ENCODE measurements at places on chromosomes 11 and 22. TPM values are rescaled to one million over a fixed set of nuclear protein-coding genes. Genes with fewer than 3 reads are reported as not detected.

GRCh38 chr11:112004389-112004788 is 20.8 kb upstream of the DLAT start:
- no peaks in the 10 kb centered on the region for H3K4me1 ChIP-seq
- no peak for DNase-seq
- H3K27ac ChIP-seq, result no peak overlapping the region
- no peak overlapping the region for H3K4me3 ChIP-seq
- no peaks in the 10 kb centered on the region for H3K36me3 ChIP-seq

DNA sequence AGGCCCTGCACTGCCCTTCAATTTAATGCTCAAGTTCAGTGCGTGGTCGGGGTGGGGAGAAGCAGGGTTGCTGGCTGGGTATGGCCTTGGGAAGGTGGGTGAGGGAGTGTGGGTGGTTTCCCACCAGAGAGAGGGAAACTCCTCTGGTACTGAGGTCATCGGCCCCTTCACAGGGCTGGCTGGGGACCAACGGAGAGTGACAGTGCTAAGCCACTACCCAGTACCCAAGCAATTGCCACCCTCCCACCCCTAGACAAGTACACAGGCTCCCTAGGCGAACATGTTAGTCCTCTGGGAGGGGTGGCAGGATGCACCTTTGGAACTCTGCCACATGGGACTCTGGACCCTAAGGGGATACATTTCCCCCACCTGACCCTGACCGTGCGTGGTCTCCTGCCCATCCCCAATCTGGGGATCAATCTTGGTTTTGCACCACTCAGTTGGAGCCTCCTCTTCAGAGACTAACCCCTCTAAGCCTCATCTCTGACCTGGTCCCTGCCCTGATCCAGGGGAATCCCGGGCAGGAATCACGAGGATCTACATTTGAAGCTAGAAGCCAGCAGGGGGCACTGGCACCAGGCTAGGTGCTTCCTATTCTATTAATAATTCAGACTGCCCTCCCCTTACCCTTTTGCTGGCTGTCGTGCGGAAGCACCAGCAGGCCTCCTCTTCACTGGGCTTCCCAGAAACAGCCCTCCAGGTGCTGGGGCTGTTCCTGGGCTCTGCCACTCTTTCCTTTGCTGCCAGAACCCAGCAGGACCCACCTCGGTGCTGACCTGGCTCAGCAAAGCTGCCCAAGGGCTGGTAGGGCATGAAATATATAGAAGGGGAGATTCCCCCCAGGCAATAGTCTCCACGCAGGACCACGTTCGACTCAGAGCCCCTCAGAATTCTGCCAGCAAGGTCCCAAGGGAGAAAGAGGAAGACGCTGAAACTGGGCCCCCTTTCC is 377.7 kb downstream of the TENM4 start:
- H3K4me3 ChIP-seq, result no peak overlapping the region
- H3K27me3 ChIP-seq, result peaks cover 2% of the 10 kb centered on the region
- H3K27ac ChIP-seq, result no peak overlapping the region
- H3K4me1 ChIP-seq, result no peaks in the 10 kb centered on the region

GRCh38 chr11:24070435-24070834 is 426.4 kb upstream of the LUZP2 start:
- no peak overlapping the region for H3K27ac ChIP-seq
- no peaks in the 10 kb centered on the region for H3K27me3 ChIP-seq
- H3K4me1 ChIP-seq, result no peaks in the 10 kb centered on the region

- peaks cover 50% of the 10 kb centered on the region for H3K36me3 ChIP-seq
- peak overlapping the region; percentile 80 for H3K4me3 ChIP-seq
- H3K27me3 ChIP-seq, result no peaks in the 10 kb centered on the region
- peaks cover 74% of the 10 kb centered on the region for H3K4me1 ChIP-seq
Observed at GRCh38 chr11:35144136-35144741, 5.3 kb downstream of the CD44 start.

DNA sequence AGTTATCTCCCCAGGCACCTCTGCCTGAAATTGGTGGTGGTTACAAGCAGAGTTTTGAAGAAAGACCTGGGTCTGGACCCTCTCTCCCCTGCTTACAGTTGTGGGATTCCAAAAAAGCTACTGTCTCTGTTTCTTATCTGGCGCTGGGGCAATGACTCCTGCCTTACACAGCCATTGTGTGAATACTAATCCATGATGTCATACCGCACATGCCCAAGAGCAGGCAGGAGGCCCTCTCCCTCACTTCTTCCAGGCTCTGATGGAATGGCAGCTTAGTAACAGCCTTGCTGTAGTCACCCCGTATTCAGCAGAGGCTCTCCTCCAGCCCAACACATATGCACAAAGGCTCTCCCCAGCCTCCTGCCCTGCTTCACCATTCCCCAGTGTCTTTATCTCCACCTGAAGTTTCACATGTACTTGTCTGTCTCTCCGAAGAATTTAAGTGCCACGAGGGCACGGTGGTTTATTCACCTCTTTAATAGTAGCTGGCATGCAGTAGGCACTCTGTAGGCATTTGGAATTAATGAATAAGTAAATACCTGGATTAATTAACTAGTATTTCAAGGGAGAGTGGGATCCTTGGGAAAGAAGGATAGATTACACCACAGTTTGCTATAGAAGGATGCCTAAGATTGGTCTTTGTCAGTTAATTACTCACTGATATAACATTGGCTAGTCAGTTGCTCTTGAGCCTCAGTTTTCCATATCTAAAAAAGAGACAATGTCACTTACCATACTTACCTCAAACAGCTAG is 165.6 kb downstream of the ETS1 start:
- H3K27ac ChIP-seq, result no peak overlapping the region
- H3K4me1 ChIP-seq, result peaks cover 35% of the 10 kb centered on the region
- DNase-seq, result no peak

GRCh38 chr11:37184326-37184725 is 586.3 kb upstream of the RAG2 start:
- no peaks in the 10 kb centered on the region for H3K36me3 ChIP-seq
- H3K27ac ChIP-seq, result no peak overlapping the region
- no peaks in the 10 kb centered on the region for H3K27me3 ChIP-seq
- no peaks in the 10 kb centered on the region for H3K4me1 ChIP-seq

GRCh38 chr22:29311464-29312217 is 3.9 kb downstream of the RASL10A start:
- peaks cover 33% of the 10 kb centered on the region for H3K27me3 ChIP-seq
- peaks cover 1% of the 10 kb centered on the region for H3K36me3 ChIP-seq
- DNase-seq, result peak; percentile 39
- H3K27ac ChIP-seq, result no peak overlapping the region
- H3K4me1 ChIP-seq, result peaks cover 28% of the 10 kb centered on the region

GRCh38 chr22:41834005-41834944 is 1.4 kb downstream of the SREBF2 start:
- no peak for DNase-seq
- H3K27me3 ChIP-seq, result no peaks in the 10 kb centered on the region
- peaks cover 39% of the 10 kb centered on the region for H3K4me1 ChIP-seq
- peak overlapping the region; percentile 97 for H3K4me3 ChIP-seq

- no peaks in the 10 kb centered on the region for H3K27me3 ChIP-seq
- H3K4me1 ChIP-seq, result peaks cover 2% of the 10 kb centered on the region
- no peaks in the 10 kb centered on the region for H3K36me3 ChIP-seq
- H3K4me3 ChIP-seq, result no peak overlapping the region
- no peak overlapping the region for H3K27ac ChIP-seq
- no peak for DNase-seq
Observed at GRCh38 chr22:43042101-43042780, 27.3 kb upstream of the PACSIN2 start.

DNA sequence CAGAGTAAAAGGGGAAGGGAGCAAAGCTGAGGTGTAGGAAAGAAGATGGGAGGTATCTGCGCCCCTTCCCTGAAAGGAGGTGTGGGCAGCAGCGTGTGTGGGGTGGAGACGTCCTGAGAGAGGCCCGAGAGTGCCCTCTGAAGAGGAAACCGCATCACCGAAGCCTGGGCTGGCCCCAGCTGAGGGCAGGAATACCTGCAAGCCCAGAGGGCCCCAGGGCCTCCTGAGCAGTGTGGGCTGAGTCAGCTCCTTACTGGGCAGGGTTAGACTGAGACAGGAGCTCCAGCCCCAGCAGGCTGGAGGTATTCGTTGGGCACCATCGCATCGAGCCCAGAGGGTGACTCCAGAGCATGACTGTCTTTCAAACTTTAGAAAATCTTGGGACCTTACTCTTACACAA is 534.0 kb upstream of the B3GAT1 start:
- H3K4me3 ChIP-seq, result no peak overlapping the region
- H3K4me1 ChIP-seq, result no peaks in the 10 kb centered on the region
- no peak for DNase-seq
- no peaks in the 10 kb centered on the region for H3K36me3 ChIP-seq
- no peak overlapping the region for H3K27ac ChIP-seq

GRCh38 chr11:103484545-103484944 is 375.3 kb downstream of the DYNC2H1 start:
- no peaks in the 10 kb centered on the region for H3K27me3 ChIP-seq
- H3K4me3 ChIP-seq, result no peak overlapping the region
- peaks cover 4% of the 10 kb centered on the region for H3K4me1 ChIP-seq
- H3K36me3 ChIP-seq, result no peaks in the 10 kb centered on the region
- no peak for DNase-seq

GRCh38 chr11:69376155-69377028 is 82.4 kb downstream of the MYEOV start:
- H3K27me3 ChIP-seq, result no peaks in the 10 kb centered on the region
- H3K4me1 ChIP-seq, result no peaks in the 10 kb centered on the region
- no peaks in the 10 kb centered on the region for H3K36me3 ChIP-seq
- H3K27ac ChIP-seq, result no peak overlapping the region
- DNase-seq, result peak; percentile 14
- H3K4me3 ChIP-seq, result no peak overlapping the region

- H3K27me3 ChIP-seq, result peaks cover under 1% of the 10 kb centered on the region
- no peak overlapping the region for H3K27ac ChIP-seq
- no peak overlapping the region for H3K4me3 ChIP-seq
- no peaks in the 10 kb centered on the region for H3K36me3 ChIP-seq
- H3K4me1 ChIP-seq, result no peaks in the 10 kb centered on the region
Observed at GRCh38 chr22:26035523-26035922, 133.7 kb upstream of the SEZ6L start.

DNA sequence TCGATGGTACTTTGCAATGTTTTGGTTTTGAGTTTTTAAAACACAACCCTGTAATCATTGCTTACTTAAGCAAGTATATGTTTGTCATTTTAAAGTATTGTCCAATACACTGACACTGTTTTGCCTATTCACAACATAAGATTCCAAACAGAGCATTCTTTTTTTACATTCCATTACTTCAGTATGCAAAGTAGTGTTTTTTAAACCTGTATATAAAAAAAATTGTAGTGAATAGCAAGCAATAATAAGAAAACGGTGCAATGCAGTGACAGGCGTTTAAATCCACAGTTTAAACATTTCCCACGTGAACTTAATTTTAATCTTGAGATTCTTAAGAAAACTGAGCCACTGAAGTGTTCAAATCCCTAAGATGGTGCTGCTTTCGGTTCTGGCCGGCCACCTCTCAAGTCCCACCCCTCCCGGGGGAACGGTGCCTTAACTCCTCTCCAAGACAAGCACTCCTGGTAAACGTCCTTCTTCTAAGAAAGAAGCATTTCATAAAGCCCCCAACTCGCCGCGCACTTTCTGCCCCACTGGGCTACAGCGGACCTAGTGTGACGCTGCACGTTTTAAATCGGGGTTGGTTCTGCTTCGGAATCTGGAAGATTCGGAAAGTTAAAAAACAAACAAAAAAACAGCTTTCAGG is 2.9 kb downstream of the PGR start:
- peaks cover 3% of the 10 kb centered on the region for H3K4me1 ChIP-seq
- H3K36me3 ChIP-seq, result no peaks in the 10 kb centered on the region

DNA sequence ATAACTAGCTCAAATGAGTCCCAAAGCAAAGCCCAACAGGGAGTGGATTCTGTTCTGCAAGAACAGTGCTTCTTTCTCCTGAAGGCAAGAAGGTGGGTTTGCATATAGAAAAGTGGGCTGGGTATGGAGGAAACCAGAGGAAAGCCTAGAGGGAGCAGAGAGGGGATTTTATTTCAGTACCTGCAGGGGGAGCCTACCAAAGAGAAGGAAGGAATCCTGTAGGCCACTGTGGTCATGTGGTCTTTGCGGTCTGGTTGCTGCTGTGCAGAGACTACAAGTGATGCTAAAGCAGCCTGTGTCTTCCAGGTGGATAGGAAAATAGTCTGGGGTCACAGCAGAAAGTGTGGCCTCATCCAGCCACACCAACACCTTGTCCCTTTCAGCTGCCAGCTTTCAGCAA is 33.2 kb upstream of the ZBTB16 start:
- DNase-seq, result peak; percentile 47
- H3K27me3 ChIP-seq, result peaks cover 25% of the 10 kb centered on the region
- no peak overlapping the region for H3K4me3 ChIP-seq
- no peak overlapping the region for H3K27ac ChIP-seq
- no peaks in the 10 kb centered on the region for H3K36me3 ChIP-seq

DNA sequence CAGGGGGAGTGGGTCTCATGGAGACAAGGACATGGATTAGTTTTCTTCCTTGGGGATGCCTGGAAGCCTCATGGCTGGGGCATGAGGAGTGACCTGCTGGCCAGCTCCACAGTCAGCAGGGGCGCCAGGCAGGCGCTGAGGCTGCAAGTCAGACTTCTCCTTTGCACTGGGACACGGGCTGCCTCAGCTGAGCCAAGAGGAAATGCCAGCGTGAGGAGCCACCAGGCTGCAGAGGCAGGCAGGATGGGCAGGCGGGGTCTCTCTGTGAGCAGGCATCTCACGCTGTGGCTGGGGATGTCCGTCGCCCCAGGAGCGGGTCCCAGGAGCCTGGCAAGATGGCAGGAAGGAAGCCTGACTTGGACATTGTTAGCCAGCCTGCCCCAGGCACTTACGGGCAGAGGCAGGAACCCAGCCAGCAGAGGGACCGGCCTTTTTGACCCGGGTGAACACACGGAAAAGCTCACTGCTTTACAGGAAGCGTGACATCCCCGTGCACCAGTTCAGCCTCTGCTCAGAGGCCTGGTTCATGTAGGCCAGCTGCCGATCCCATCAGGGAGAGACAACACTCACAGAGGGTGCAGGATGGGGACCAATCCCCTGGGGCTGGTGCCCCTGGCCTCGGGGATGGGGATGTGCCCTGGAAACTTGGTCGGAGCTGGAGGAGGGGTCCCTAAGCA is 10.2 kb downstream of the GNB1L start:
- DNase-seq, result peak; percentile 55
- no peaks in the 10 kb centered on the region for H3K27me3 ChIP-seq
- peaks cover 10% of the 10 kb centered on the region for H3K36me3 ChIP-seq
- peaks cover 17% of the 10 kb centered on the region for H3K4me1 ChIP-seq

- H3K27ac ChIP-seq, result no peak overlapping the region
- peak overlapping the region; percentile 82 for H3K4me3 ChIP-seq
- peaks cover 46% of the 10 kb centered on the region for H3K27me3 ChIP-seq
- peaks cover 9% of the 10 kb centered on the region for H3K4me1 ChIP-seq
Observed at GRCh38 chr11:11620921-11621572, 758 bp downstream of the GALNT18 start.

LIPT2 gene
- 6.7 TPM for total RNA-seq

C22orf31 gene
- not detected for total RNA-seq

KIRREL3 gene
- not detected for total RNA-seq

LGALS12 gene
- total RNA-seq, result not detected

EXPH5 gene
- total RNA-seq, result 2.5 TPM

ZNF202 gene
- total RNA-seq, result 14.9 TPM

HBD gene
- not detected for total RNA-seq

AGBL2 gene
- 7.7 TPM for total RNA-seq

Measured in activated naive CD8-positive, alpha-beta T cell treated with anti-CD3 and anti-CD28 coated beads, Interleukin-2, amount 10 ng/mL, durations not matched to agents 7 days and 5 days (primary cell).